Activated CD4-positive, alpha-beta T cell treated with anti-CD3 and anti-CD28 coated beads for 4 hours (primary cell): ENCODE measurements at places on chromosomes 12 and 14.

GRCh38 chr14:65210118-65210821 lies 108.0 kb upstream of the MAX start:
- DNase-seq = no peak

GRCh38 chr14:39734306-39734705 lies 302.1 kb upstream of the FBXO33 start:
- DNase-seq = no peak

- no peak for DNase-seq
Measured at GRCh38 chr14:64763801-64764621, 59.8 kb downstream of the PLEKHG3 start.

GRCh38 chr12:26279091-26279490 lies 83.7 kb downstream of the SSPN start:
- DNase-seq = no peak

- DNase-seq = no peak
Measured at GRCh38 chr12:95164656-95165055, 52.6 kb downstream of the FGD6 start.

- DNase-seq = no peak
Measured at GRCh38 chr12:112961536-112961935, 16.8 kb upstream of the OAS2 start.
